ENCODE measurements at places on chromosomes 5 and 9.

- DNase-seq: no peak
These were observed 51.4 kb downstream of the CFAP77 start for GRCh38 chr9:132461281-132461896.

DNA sequence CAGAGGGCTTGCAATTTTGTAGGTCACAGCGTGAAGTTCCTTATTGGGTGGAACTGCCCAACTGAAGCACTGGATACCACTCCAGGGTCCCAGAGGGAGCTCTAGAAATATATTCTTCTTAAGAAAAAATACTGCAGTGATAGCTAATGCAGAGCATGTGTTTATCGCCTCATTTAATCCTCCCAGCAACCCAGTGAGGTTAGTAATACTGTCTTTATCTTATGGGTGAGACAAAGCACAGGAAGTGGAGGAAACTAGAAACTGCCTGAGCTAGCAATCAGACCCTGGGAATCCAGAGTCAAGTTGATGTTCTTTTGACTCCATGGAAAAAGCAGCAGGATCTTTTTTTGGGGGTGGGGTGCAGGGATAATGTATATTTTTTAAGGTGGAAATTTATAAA, 153.3 kb downstream of the PJA2 start:
- DNase-seq: no peak

DNA sequence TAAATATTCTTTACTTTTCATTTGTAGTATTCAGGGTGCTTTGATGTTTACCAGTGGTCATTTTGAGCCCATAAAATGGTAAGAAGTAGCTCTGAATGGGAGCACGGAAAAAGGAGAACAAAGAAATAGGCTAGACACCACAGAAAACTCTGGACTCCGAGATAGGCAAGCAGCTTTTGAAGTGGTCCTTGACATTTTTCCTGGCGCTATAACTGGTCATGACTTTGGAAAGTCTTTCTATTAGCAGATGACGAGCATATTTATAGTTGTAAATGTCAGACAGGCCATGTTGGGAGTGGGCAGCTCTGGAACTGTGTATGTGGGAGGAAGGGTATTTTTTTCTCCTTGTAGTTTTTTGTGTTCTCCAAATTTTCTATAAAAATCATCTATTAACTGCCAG, 126.1 kb upstream of the POC5 start:
- no peak for DNase-seq

DNA sequence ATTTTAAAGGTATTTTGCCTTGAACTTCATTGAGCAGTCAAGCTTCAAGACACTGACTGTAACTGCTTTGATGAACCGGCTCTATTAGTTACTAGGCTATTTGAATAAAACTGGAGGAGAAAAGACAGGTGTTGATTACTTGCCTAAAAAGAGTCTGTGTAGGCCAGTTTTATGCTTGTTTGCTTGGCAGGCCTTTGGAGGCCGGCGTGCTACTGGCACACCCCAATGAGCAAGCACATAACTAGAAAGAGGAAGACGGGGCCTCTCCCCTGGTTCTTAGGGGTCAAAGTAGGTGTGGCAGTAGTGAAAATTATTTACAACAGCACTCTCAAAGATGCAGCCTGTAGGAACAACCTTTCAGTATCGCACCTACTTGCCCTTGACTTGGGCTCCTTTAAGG, 2.1 kb upstream of the ZFR start:
- no peak for DNase-seq

DNA sequence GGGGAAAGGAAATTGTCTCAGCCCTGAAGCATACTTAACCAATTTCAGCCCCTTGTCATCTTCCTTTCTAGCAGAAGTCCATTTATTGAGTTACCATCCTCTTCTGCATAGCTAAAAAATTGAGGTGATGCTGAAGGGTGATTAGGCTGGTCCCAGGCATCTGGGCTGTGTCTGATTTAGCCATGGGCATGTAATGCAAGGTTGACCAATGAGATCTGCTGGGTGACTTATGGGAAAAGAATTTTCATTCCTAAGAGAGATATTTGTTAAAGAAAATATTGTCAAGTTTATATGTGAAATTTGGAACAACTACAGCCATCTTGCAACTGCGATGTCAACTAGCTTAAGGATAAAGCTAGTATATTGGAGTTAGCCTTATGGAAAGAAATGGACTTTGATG, 5.1 kb downstream of the ITGA2 start:
- no peak for DNase-seq

- peak; percentile 57 for DNase-seq
These were observed 710 bp downstream of the WNK2 start for GRCh38 chr9:93184432-93185265.

- DNase-seq: no peak
These were observed 3.3 kb downstream of the CYFIP2 start for GRCh38 chr5:157269165-157269671.

- DNase-seq: no peak
These were observed 18.6 kb downstream of the DNAJA1 start for GRCh38 chr9:33043671-33044070.

DNA sequence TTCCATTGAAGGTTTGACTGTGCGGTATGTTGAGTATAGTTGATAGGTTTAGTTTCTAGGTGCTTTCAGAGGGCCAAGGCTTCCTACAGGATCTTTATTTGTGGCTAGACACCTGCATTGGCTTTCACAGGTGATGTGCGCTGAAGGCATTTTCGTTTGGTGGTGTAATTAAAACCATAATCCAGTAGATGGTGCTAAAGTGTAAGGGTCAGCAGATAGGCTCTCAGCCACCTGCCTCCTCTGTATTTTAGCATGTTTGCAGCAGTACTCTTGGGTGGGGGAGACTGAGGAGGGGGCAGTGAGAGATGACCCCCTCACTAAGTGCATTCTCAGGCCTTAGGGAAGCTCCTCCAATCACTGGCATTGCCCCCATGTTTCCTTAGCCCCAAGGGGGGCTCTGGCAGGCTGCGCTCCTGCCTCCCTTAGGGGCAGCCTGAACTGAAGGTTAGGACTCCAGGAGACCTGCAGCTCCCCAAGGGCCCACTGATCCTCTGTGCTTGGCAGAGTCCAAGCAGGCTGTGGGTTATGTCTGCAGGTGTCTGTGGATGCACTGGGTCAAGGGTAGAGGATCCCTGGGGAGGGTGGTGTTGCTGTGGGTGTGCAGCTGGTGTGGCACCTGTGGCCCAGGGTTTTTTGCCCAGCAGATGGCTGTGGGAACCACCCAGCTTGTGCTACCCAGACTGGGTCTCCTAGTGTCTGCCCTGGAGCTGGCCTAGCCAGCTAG, 23.4 kb downstream of the CDK20 start:
- DNase-seq: peak; percentile 50

GRCh38 chr5:135051872-135052271, 17.8 kb upstream of the PITX1 start:
- DNase-seq: no peak

DNA sequence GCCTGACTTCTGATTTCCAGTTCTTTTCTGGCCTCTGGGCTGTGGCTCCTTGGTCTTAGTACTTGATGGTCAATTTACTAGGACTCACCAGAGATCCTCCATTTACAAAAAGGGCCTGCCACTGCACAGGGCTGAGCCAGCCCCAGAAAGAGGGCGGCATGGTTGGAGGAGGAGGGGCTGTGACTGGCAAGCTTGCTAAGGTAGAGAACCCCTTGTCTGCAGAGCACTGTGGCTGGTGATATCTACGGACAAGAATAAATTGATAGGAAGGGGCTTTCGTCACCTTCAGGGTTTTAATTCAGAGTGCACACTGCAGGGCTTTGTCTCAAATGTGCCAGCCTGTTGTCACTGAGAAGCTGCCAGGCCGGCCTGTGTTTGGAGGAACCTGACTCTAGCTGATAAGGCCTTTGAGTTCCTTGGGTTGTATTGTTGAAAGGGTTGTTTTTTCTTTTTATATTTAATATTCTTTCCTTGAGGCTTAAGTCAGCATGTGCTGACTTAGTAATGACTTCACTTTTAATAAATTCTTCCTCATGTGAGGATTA, 15.1 kb downstream of the SLC22A5 start:
- DNase-seq: no peak

DNA sequence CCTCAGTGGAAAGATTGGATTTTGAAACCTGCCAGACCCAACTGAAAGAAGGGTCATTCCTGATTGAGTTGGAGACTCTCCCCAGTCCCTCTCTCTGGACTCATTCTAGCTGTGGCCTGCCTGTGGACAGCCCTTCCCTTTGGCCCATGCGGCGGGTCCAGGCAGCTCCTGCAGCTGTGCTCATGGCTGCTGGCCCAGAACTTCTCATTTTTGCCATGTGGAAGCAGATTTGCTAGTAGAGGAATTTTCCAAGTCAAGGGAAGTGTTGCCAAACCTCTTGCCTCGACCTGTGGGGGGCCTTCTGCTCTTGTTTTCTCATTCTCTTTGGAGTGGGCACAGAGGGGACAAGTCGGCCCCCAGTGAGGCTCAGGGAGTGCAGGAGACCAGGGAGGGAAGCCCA, 89.2 kb downstream of the ANKRD33B start:
- DNase-seq: no peak

DNA sequence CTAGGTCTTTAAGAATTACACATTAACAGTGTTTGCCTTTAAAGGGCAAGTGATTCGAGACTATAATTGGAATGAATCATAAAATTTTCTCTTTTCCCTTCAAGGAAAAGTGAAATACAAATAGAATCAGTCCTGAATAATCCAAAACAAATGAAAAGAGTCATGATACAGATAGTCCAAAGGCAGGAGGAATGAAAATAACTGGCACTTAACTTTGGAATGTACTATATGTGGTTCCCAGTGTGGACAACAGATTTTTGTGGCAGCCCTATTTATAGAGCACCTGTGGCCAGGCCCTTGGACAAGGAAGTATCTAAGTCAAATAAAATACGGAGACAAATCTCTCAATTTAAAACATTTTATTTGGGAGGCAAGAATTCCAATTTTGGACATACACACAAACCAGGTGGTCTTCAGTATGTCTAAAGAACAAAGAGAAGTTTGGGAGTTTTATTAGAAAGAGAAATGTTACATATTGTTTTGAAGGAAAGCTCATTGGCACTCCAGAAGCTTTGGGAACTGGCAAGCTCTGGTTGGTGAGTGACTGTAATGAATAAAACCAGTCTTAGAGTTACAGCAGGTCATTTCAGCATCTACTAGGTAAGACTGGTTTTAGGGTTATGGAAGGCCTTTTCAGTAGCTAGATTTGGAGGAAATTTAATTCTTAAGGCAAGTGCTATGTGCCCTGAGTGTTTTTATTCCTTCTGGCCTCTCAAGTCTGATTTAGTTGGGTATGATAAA, 116.0 kb upstream of the PAM start:
- no peak for DNase-seq

GRCh38 chr5:155057626-155058025, 44.1 kb downstream of the KIF4B start:
- DNase-seq: no peak

- no peak for DNase-seq
These were observed 2.9 kb downstream of the KCNV2 start for GRCh38 chr9:2720179-2720654.

DNA sequence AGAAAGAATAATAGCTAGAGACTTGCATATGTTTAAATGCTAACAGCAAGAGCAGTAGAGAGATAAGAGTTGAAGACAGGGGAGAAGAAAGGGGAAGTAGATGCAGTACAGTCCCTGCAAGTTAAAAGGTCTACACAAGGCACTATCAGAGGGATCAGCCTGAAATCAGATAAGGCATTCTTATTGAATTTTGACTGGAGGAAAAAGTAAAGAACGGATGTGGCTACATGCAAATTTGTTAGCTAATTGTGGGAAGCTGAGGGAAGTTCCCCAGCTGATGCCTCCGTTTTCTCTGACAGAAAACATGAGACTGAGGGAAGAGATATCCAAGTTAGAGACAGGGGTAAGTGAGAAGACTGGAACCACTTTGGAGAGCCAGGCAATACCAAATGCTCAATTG, 12.9 kb upstream of the RHOBTB3 start:
- DNase-seq: no peak

- no peak for DNase-seq
These were observed 132.4 kb downstream of the DAB2IP start for GRCh38 chr9:121783521-121784507.

- DNase-seq: no peak
These were observed 98.6 kb upstream of the IER5L start for GRCh38 chr9:129276486-129277230.

DNA sequence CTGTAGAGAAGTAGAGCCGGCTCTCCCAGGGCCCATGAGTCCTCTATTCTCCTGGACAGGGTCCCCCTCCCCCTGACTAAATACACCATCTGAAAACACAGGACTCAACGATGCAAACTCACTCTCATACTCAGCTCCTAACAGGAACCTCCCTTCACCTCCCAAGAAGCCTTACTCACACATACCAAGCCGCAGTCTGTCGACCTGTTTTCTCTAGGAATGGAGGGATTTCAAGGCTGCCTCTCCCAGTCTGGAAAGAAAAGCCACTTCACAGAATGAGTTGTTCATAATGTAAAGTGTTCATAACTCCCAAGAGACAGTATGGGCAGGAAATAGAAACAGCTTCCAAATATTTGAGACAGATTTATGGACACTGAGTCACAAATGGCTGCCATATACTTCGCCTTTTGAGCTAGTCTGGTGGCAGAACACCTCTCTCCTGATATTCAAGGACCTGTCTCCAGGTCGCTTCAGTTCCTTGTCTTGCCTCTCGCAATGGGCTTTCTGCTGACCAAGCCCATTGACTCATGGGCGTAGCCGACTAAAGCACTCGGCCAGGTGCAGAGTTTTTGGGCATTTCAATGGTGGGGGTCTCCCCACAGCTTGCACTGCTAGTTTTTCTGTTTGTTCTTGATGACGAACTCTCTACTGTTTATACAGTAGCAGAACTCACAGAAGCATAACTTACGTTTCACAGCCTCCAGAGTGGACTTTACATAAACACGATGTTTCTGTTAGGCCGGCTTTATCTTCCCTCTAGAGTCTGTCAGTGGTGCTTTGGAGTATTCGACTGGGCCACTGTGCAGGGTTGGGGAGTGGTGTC, 25.0 kb upstream of the IL17B start:
- DNase-seq: peak; percentile 38

- peak; percentile 53 for DNase-seq
These were observed 6.5 kb upstream of the RICTOR start for GRCh38 chr5:39080597-39081204.

GRCh38 chr5:174083056-174083827, 37.7 kb downstream of the NSG2 start:
- DNase-seq: no peak

DNA sequence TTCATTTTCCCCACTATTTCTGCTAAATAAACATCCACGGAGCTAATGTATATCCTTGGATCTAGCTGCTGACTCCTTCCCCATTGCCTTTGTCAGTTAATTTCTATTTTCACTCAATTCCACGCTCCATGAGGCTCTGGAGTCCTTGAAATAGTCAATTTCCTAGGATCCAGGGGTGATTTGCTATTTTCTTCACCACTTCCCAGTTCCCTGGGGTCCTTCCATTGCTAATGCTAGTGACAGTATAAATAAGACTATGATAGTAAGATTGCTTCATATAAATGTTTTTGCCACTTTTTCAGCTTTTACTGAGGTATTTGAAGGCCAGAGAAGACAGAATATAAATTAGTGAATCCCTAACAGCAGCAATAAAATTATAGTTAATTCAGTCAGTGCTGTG, 13.1 kb downstream of the TSSK1B start:
- DNase-seq: no peak
